ENCODE measurements at places on chromosomes 5 and 9.

- DNase-seq, result no peak
Observed at GRCh38 chr9:134491196-134491835, 150.3 kb upstream of the COL5A1 start.

DNA sequence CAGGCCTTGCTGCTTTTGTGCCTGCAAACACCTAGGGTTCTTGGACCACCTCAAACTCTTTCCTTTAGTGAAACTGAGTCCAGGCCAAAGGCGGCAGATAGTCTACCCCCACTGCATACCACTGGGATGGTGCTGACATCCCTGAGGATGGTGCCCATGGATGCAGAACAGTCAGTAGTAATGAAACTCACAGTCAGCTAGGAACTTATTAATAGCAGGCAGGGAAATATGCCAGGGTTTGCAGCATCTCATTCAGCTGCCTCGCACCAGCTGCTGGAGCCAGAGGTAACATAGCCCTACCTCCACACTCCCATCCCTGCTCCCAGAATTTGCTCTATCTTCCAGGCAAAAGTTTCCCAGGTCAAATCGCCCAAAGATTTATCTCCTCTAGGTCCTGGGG is 189.1 kb downstream of the SREK1 start:
- DNase-seq, result no peak

- DNase-seq, result no peak
Observed at GRCh38 chr5:177100714-177101121, 14.0 kb downstream of the FGFR4 start.

- DNase-seq, result peak; percentile 93
Observed at GRCh38 chr9:21616082-21616778, 134.1 kb upstream of the IFNE start.

GRCh38 chr5:9429691-9430215 is 116.1 kb downstream of the SEMA5A start:
- no peak for DNase-seq

Data from AG09309 (cell line).